Fibroblast of gingiva (primary cell): ENCODE measurements at places on chromosomes 1 and 21.

GRCh38 chr21:29888437-29888836 lies 51.4 kb downstream of the GRIK1 start:
- DNase-seq = peak; percentile 47

DNA sequence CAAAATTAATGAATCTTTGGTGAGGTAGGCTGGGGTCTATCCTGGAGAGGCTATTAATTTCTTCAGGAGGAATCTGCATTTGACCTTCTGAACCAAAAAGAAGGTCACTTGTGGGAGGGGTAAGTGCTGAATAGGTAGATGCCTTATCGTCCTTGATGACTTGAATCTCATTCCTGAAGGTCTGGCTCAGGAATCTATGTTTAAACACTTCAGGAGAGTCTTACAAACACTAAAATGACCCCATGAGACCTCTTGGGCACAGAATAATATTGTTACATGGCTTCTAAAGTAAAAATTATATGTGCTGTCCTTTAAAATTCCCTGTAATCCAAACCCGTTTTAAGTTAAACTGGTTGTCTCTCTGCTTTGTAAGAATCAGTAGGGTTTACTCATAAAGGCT lies 55.0 kb upstream of the FGGY start:
- DNase-seq = no peak

DNA sequence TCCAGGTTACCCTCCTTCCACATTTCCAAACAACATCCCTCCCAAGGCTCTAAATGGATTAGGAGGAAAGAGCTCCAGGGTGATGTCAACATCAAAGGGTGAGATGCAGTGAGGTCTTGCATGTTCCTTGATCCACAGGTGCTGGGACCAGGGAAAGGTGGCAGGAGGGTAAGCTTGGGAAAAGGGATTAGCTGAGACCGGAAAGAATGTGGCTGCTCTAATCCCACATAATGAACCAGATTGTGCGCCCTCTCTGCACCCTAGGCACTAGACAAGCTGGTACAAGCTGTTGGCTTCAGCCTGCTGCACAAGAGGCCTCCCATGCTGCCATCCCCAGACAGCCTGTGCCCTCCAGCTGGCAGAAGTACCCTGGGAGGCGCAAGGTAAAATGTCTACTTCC lies 34.9 kb downstream of the PLXNA2 start:
- no peak for DNase-seq

- DNase-seq = no peak
Observed at GRCh38 chr1:9985001-9985400, 12.0 kb upstream of the RBP7 start.

GRCh38 chr1:170704256-170704655 lies 40.3 kb downstream of the PRRX1 start:
- no peak for DNase-seq

GRCh38 chr1:228350831-228351781 lies 55.5 kb downstream of the TRIM11 start:
- DNase-seq = no peak

- DNase-seq = peak; percentile 33
Observed at GRCh38 chr1:53110370-53111072, 31.9 kb downstream of the SLC1A7 start.

- no peak for DNase-seq
Observed at GRCh38 chr21:41483415-41483814, 24.5 kb downstream of the TMPRSS2 start.

- no peak for DNase-seq
Observed at GRCh38 chr1:81967951-81968350, 167.2 kb downstream of the ADGRL2 start.

- no peak for DNase-seq
Observed at GRCh38 chr1:150273311-150273710, 721 bp downstream of the C1orf54 start.

DNA sequence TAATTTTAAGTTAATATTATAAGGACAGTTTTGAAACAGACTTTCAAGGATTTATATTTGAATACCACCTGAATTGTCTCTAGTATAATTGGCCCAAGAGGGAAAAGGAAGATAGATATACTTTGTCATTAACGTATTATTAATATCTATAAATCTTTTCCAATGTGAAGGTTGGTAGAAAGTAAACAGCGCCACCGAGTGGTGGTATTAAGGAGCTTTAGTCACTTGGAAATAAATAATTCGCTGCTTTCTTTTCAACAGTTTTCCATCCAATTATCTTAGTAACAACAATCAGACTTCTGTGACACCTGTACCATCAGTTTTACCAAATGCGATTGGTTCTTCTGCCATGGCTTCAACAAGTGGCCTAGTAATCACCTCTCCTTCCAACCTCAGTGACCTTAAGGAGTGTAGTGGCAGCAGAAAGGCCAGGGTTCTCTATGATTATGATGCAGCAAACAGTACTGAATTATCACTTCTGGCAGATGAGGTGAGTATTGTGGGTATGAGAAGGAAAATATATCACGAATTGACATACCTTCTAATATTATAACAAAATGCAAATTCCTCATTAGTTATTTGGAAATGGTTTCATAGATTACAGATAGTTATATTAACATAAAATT lies 37.7 kb downstream of the SH3GLB1 start:
- DNase-seq = no peak
